Natural killer cell (primary cell): ENCODE measurements at places on chromosomes 2 and 18. TPM values are rescaled to one million over a fixed set of nuclear protein-coding genes. Genes with fewer than 3 reads are reported as not detected.

DNA sequence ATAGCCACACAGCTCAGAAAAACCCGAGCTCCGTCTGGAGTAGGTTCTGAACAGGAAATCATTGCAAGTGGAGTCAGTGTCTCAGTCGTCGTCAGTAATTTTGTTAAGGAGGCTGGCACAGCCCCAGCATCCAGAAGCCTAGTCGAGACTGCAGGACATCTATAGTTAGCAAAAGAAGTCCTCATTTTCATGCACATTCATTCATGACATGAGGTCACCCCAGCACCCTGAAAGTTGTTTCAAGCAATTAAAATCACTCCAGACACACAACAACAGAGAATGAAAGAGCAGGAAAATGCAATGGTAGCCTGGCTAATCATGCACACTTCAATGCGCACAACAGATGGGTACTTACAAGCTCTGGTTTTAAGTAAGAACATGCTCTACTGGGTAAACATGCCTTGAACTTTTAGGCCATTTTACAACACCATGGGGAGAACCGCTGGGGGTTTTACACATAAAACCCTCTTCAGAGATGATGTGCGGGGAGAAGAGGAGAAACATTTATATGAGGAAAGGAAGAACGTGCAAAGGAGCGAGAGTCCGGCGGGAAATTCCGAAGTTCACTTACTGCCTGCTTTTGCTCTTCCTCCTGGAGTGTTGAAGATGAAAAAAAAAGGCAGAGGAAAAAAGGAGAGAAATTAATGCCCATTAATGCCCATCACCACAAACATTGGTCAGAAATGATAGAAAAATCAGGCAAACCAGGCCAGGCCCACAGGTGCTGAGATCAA lies 77.4 kb upstream of the DNMT3A start:
- no peak for DNase-seq

Gene OR6B2
- total RNA-seq, result not detected

GRCh38 chr18:4231260-4231659 lies 223.8 kb downstream of the DLGAP1 start:
- DNase-seq, result no peak

DNA sequence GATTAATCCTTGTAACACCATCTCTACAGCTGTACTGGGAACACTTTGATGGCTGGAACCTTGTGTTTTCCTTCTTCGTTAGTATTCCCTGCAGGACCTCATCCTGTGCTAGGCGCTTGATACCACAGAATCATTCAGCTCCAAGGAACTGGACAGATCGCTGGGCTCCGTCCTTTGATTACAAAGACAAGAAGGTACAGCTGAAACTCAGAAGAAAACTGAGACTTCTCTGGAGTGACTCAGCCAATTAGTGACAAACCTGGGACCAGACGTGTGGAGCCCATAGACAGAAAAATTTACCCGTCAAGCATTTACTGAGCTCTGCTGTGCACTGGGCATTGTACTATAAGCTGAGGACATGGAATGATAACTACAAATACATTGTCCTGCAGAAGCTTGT lies 67.3 kb downstream of the NCKAP5 start:
- DNase-seq, result no peak

Gene RNF25
- total RNA-seq, result 16.5 TPM

DNA sequence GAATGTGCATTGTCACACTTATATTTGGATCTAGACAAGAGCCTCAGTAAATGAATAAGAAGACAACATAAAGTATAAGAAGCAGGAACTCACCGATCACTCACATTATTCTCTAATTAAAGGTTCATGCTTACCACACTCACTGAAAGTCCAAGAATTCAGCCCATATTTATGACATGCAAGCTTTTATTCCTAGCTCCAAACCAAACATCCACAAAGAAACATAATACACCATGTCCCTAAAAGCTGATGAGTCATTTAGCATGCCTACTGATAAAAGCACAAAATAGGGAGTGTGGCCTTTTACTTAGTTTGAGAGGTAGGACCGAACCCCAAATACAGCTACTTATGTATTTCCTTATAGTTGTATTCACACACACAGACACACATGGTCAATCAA lies 1094.6 kb upstream of the CDH2 start:
- DNase-seq, result no peak

DNA sequence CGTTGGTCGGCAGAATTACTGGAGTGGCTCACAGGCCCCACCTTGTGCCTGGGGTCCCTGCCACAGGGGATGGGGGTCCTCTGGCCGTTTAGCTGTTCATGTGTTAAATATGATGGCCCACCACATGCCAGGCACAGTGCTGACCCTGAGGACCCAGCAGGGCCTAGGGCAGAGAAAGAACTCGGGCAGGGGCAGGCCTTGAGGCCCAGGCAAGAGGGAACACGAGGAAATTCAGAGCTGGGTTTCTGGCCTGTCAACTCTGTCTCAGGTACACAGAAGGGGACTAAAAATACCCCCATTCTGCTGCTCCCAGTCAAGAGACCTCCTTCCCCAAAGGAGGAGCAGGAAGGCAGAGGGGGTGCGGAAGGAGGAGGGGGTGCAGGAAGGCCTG lies 66.2 kb downstream of the DNMT3A start:
- peak; percentile 40 for DNase-seq

DNA sequence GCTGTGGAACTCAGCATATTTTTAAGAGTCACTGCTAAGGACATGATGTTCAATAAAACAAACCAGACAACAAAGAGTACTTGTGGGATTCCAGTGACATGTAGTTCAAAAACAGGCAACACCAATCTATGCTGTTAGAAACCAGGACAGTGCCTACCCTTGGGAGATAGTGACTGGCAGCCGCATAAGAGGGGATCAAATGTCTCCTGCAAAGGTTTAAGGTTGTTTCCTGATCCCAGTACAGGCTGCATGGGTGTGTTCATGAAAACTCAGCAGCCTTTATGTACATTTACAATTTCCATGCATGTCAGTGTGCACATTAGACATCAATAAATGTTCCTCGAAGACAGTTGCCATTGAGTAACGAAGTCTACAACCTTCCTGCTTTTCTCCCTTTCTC lies 183.8 kb downstream of the PID1 start:
- no peak for DNase-seq

- no peak for DNase-seq
Measured at GRCh38 chr2:237701033-237701858, 73.9 kb downstream of the LRRFIP1 start.

DNA sequence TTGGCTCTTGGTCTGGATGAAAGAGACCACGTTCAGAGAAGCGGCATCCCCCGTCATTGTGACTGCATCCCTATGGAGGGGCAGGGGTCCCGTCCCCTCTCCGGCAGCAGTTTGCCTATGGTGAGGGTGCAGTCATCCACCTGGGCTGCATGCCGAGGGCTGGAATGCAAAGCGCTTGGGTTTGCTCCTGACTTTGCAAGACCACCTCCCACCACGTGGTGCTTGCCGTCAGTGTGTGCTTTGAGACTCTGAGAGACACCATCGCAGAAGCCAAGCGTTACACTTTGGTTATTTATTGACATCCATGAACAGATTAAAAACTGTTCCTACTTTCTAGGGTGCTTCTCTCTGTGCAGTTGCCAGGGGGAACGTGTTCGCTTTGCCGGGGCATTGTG lies 59.5 kb downstream of the SH3RF3 start:
- DNase-seq, result no peak

- no peak for DNase-seq
Measured at GRCh38 chr2:148901142-148901541, 26.1 kb downstream of the KIF5C start.

Gene CHRND
- total RNA-seq, result not detected

- DNase-seq, result no peak
Measured at GRCh38 chr2:158464426-158465281, 7.9 kb downstream of the PKP4 start.

GRCh38 chr2:180291552-180292421 lies 284.7 kb upstream of the CWC22 start:
- DNase-seq, result no peak
